ENCODE measurements at places on chromosomes 3 and 15. TPM values are rescaled to one million over a fixed set of nuclear protein-coding genes. Genes with fewer than 3 reads are reported as not detected.
A peak's percentile ranks its signal among the peaks of the same experiment; 100 is the strongest.

DNA sequence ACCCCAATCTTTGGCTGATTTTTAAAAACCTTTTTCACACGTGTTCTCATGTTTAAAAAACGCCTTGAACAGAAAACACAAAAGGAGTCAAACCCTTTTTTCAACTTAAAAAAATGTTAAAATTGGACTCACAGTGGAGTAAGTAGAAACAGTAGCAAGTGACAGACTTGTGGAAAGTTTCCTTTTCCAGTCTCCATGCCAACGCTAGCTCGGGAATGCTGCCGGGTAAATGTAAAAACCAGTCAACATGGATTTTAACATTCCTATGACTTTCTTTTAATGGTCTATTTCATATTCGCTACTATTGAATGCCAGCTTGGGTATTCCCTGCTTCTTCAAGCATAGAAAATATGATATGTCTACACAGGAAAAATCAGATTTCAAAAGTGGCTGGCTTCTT, 1.6 kb upstream of the PROK2 start:
- H3K27ac ChIP-seq = no peak overlapping the region
- H3K4me3 ChIP-seq = no peak overlapping the region
- H3K36me3 ChIP-seq = no peaks in the 10 kb centered on the region
- peaks cover 19% of the 10 kb centered on the region for H3K4me1 ChIP-seq
- DNase-seq = no peak

GRCh38 chr15:98547275-98547674, 101.1 kb upstream of the IGF1R start:
- H3K36me3 ChIP-seq = no peaks in the 10 kb centered on the region
- H3K27ac ChIP-seq = peak overlapping the region; percentile 96
- peaks cover 23% of the 10 kb centered on the region for H3K4me1 ChIP-seq
- no peaks in the 10 kb centered on the region for H3K27me3 ChIP-seq
- H3K4me3 ChIP-seq = peak overlapping the region; percentile 64

GRCh38 chr3:57500506-57500905, 43.6 kb downstream of the DNAH12 start:
- no peaks in the 10 kb centered on the region for H3K36me3 ChIP-seq
- no peak overlapping the region for H3K27ac ChIP-seq
- H3K4me3 ChIP-seq = no peak overlapping the region
- no peak for DNase-seq

The CHRM5 gene
- not detected for total RNA-seq

The SNAP23 gene
- 60.9 TPM for total RNA-seq

DNA sequence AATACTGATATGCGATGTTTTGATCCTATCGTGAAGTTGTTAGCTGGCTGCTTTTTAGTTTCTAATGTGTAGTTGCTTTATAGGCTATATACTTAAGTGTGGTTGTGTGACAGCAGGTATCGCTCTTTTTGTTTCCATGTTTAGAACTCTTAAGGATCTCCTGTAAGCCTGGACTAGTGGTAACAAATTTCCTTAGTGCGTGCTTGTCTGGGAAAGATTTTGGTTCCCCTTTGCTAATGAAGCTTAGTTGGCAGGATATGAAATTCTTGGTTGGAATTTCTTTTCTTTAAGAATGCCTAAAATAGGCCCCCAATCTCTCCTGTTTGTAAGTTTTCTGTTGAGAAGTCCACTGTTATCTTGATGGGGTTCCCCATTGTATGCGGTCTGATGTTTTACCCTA, 173.6 kb downstream of the DOCK3 start:
- H3K27me3 ChIP-seq = no peaks in the 10 kb centered on the region
- H3K4me1 ChIP-seq = no peaks in the 10 kb centered on the region
- H3K27ac ChIP-seq = no peak overlapping the region
- H3K36me3 ChIP-seq = no peaks in the 10 kb centered on the region

The NR1I2 gene
- total RNA-seq = not detected

Measured in vagina (tissue), 2 donors.